ENCODE measurements at places on chromosomes 3 and 15.

DNA sequence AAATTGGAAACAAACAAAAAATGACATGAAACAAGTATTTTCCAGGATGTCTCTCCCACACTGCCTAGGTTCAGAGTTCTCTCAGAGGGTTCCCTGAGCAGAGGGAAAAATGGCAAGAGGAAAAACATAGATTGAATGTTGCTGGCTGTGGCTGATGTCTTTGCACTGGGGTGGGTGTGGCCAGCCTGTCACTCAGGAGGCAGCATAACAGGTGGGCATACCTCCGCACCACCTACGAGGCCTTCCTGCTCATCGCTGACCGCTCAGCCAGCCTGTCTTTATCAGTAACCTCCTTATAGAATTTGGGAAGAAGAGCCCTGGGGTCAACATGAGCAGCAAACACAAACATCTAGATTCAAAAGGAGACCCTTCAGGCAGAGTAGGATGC lies 216.6 kb upstream of the UMPS start:
- DNase-seq: no peak

- DNase-seq: no peak
Observed at GRCh38 chr15:89192136-89192535, 29.2 kb downstream of the RLBP1 start.

DNA sequence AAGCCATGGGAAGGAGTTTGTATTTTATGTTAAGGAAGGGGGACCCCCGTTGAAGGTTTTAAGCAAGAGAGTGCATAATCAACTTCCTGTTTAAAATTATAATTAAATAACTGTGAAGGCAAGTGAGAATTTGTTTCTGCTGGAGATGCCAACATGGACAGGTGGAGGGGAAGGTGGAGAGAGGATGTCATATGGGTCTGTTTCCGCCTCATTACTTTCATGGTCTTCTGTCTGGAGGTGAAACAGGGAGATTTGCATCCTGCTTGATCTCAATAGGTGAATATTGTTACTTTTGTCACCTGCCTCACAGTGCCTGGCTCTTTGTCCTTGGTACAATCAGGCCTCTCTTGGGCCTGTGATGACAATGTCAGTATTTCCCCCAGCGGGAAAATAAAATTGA lies 300.6 kb upstream of the LMCD1 start:
- no peak for DNase-seq

DNA sequence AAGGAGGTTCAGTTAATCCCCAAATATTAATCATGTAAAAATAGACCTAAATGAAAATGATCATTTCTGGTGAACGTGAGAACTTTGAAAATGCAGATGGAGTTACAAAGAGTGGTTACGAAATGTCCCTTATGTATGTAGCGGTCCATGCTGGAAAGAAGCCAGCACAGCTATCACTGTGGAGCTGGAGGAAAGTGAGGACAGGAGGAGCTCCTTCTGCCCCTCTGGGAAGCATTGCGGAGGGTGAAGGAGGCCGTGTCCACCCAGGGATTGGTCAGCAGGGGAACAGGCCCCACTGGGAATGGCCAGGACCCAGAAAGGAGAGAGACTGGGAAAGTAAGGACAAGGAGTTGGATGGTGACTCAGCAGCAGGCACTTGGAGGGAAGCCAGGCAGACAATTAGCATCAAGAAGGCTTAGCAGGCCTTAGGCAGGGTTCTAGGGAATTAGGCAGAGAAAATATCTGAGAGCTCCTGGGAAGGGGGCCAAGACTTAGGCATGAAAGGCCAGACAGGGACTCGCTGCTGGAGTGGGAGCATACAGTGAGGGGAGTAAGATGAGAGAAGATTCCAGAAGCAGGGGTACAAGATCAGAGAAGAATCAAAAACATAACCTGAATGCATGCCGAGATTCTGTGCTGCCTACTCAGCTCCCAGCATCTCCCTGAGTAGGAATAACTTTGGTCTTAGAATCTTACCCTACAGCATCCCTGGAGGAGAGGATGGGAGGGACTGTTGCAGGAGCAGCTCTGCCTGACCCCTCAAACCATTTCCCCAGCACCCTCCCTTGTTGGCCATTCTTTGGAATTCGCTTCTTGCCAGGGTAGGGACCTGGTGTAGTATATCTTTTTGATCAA lies 171.0 kb upstream of the UMPS start:
- DNase-seq: no peak

- no peak for DNase-seq
Observed at GRCh38 chr3:189629803-189630455, 1.3 kb upstream of the TP63 start.

- DNase-seq: no peak
Observed at GRCh38 chr3:172201136-172201869, 161.9 kb downstream of the FNDC3B start.

- DNase-seq: no peak
Observed at GRCh38 chr3:78863306-78864203, 904.2 kb downstream of the ROBO1 start.

DNA sequence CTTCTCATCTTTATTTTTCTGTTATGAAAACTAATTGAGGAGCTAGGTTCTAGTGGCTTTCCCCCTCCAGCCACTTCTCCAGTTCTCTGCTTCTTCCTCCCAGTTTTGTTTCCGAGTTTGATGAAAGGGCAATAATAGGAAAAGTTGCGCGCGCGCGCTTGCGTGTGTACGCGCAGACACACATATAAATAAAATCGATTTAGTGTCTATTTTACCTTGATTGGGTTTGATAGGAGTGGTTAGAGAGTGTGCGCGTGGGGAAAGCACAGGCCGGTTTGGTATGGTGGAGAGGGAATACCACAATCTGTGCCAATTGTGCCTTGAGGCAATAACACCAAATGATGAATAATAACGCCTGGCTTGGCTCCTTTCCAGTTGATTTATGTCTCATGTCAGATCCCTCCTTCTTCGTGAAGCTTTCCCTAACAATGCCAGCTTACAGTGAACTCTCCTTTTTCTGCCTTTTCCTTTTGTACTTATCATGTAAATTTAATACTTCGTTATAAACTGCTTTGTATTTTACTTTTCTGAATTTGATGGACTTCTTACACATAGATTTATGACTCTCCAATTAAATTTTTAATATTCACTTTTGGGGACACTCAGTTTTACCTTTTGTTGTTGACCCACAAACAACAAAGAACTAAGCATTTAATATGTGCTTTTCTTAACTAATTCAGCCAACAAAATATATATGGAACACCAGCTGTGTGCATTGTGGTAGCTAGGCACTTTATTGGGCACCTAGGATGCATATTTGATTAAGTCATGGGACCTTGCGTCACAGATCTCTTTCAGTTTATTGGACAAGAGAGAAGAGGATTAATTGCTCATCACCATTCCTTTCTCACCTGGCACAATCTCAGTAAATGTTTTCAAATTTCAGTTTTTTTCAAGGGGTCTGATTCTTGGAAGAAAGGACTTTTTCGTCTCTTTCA lies 1.7 kb downstream of the TIPARP start:
- peak; percentile 29 for DNase-seq

GRCh38 chr3:124200407-124200806 lies 208.5 kb upstream of the ROPN1 start:
- no peak for DNase-seq

DNA sequence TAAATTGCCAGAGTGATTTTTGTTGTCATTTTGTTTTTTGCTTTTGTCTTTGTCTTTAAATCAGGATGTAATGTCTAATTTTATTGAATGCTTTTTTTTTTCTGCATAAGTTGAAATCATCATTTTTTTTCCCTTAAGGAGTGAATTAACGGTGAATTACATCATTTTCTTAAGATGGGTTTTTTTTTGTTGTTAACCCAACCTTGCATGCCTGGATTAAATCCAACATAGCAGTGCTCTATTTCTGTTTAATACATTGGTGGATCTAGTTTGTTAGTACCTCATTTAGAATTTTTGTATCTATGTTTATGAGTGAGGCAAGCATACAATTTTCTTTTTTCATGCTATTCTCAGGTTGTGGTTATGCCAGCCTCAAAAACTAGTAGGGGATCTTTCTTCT lies 186.4 kb upstream of the TMC3 start:
- DNase-seq: no peak

DNA sequence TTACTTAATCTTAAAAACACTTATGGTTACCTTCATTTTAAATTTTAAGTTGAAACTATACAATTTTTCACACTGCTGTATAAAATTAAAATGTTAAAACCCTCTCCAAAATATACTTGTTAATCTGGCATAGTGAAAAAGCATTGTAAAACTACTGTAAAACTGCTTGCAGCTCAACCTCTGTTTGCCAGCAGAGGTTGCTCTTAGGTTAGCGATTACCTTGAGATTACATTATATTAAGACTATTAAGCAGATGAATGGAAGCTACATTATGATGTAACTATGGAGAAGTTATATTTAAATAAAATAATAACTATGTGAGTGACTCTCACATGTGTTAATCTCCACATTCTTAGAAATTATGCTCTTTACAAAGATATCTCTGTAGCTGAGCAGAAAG lies 143.6 kb upstream of the SLITRK3 start:
- no peak for DNase-seq

DNA sequence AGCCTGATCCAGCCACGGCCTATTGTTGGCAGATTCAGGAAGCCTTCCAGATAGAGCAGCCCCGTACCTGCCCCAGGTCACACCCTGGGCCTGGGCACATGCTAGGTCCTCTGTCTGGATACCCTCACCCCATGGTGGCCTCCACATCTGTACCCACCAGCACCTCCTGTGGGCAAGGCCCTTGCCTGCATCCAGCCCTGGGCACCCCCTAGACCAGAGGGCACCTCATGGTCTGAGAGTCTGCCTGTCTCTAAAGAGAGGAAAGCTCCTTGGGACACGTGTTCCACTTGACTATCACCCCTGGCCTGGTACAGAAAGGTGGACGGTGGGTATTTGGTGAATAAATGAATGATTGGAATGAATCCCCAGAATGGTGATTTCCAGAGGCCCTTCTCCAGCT lies 8.9 kb upstream of the COMMD4 start:
- DNase-seq: no peak

DNA sequence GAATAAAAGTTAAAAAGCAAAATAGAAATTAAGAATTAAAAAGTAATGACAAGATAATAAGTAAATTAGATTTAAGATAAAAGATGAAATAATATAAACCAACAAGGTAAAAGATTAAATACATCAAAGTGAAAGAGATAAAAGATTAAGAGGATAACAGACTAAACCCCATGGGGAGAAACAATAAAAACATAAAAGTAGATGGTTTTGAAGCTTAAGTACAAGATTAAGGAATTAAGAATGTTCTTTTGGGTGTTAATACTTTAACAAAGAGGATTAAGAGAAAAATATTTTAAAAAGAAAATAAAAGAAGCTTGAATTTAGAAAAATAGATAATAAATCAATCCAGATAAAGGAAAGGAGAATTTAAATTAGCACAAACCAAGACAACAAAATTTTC lies 85.4 kb downstream of the SQOR start:
- no peak for DNase-seq

DNA sequence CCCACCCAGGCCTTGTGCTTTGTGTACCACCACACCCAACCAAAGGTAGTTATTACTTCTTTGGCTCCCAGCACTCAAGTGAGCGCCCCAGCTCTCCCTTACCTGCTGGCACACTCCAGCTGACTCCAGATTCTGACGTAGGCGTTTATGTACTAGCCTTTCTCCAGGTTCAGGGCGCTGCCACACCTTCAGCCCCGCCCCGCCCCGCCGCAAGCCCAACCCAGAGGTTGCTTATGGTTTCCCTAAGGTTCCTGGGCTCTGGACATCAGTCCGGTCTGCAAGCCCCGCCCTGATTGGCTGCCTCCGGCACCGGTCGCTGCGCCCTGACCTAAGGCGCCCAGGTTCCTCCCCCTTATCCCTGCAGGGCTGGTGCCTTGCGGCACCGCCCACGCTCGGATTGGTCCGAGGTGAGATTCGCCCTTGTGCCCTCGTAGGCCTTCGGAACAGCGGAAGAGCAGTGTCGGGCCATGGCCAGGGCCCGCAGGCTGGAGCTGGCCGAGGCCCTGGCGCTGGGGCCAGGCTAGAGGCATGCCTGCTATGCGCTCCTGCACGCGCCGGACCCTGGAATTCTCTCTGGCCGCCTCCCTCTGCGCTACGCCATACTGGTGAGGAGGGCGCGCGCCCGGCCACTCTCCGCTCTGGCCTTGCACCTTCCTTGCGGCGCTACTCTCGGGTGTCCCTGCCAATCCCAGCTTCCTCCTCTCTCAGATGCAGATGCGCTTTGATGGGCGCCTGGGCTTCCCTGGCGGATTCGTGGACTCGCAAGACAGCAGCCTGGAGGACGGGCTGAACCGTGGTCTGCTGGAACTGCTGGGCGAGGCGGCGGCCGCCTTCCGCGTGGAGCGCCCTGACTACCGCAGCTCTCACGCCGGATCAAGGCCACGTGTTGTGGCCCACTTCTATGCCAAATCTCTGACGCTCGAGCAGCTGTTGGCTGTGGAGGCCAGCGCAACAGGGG lies 19.8 kb upstream of the NUDT16 start:
- DNase-seq: peak; percentile 81

- DNase-seq: peak; percentile 69
Observed at GRCh38 chr3:195522254-195523023, 20.7 kb downstream of the PPP1R2 start.

GRCh38 chr3:10945683-10946287 lies 46.8 kb upstream of the SLC6A1 start:
- DNase-seq: peak; percentile 10

DNA sequence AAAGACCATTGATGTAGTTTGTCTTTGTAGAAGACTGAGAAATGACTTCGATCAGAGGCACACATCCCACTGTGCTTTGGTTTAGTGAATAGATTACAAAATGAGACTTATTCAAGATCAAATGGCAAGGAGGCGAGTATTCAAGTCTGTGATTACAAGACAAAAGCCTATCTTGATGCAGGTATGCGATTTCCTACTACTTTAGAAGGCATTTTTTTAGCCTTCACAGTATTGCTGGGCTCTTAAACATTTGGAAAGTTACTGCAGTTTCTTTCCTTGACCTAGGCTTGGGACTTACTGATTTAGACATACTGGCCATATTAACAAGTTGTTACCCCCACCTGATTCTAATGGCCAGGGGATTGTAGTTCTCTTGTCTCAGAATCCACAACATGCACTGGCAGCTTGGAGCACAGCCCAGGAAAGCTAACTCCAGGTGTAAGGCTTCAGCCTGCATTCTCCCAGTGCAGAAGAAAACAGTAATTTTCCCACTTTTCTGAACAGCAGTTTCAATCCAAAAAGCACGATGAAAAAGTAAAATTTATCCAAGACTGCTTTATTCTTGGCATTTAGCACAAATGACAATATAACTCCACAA lies 311.6 kb downstream of the EPHA6 start:
- no peak for DNase-seq
